ENCODE measurements at places on chromosomes 1 and 21.

GRCh38 chr1:57281324-57281723 lies 142.5 kb downstream of the DAB1 start:
- no peak for DNase-seq

DNA sequence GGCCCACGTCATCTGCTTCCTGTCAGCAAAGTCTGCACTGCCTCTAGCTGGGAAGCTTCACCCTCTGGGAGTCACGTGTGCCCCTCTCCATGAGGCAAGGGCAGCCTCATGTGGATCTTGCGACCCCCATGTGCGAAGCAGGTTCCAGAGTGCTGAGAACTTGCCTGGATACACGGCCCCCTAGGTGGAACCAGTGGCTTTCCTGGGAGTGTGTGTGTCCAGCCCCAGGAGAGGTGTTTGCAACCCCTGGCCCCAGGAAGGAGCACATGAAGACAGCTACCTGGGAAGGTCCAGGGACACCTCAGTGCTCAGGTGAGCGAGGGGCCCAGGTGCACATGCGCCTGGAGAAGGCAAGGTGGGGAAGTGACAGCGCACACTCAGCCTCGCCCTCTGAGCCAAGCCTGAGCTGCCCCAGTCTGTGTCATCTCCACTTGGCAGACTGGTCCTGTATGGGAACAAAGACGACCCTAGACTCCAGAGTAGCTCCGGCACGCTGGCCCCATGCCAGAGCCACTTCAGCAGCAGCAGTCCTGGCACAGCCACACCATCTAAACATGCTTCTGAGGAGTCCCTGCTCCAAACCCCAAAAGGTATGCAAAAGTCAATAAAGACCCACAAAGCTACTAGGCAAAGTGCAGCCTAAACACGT lies 8.9 kb downstream of the LSS start:
- DNase-seq, result no peak

- no peak for DNase-seq
Measured at GRCh38 chr1:153429266-153430165, 13.2 kb downstream of the S100A7A start.

GRCh38 chr1:33312413-33312749 lies 8.5 kb downstream of the A3GALT2 start:
- no peak for DNase-seq

GRCh38 chr1:14466006-14466405 lies 132.5 kb upstream of the KAZN start:
- DNase-seq, result no peak

GRCh38 chr1:108533351-108534083 lies 26.4 kb upstream of the EEIG2 start:
- DNase-seq, result no peak

DNA sequence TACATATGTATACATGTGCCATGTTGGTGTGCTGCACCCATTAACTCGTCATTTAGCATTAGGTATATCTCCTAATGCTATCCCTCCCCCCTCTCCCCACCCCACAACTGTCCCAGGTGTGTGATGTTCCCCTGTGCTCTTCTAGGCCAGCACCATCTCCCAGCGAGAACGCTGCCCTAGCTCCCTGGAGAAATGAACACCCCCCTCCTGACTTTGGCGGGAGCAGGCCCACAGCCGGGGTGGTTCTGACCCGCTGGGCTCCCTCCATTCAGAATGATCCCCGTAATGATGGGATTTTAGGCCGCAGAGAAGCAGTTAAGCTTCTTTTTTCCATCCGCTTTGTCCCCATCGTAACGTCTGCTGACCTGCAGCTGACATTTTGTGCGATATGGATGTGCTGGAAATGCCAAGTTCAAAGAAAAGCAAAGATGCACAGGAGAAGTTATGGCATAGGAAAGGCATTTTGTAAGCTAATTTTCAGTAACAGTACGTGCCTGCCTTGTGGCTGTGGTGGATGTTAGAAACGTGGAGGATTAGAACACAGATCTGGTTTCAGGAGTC lies 39.3 kb downstream of the ELK4 start:
- no peak for DNase-seq

DNA sequence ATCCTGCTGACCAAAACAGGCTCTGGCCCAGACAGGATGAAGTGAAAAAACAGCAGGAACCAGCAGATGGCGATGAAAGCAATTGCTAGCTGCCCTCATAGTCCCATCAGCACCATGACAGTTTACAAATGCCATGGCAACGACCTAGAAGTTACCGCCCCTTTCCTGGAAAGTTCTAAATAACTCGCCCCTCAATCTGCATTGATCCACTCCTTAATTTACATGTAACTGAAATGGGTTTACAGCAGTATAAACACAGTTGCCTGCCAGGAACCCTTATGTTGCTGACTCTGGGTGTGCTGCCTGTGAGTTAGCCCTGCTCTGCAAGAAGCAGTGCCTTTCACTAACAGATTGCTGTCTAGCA lies 65.5 kb upstream of the CR1L start:
- peak; percentile 38 for DNase-seq

DNA sequence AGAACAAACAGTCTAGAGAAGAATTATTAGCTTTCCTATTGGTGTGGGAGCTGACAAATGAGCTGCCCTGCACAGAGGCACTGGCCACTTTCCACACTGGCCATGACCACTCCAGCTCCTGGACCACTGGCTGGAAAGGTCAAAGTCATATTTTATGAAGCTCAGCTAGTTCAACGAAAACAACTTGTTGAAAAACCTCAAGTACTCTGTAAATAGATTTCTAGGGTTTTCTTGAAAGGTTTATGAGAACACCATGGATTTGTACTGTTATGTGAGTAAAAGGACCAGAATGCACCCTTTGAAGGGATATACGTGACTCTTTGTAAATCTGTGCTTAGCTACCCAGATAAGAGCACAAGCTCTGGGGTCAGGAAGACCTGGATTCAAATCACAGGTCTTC lies 54.5 kb upstream of the FGGY start:
- DNase-seq, result no peak

Measured in CD4-positive, alpha-beta T cell treated with Interleukin-2 at 100 ng/mL for 4 hours (primary cell).